ENCODE measurements at places on chromosomes 16 and 17.

GRCh38 chr17:48841395-48841831 is 10.6 kb downstream of the CALCOCO2 start:
- peak; percentile 83 for DNase-seq

DNA sequence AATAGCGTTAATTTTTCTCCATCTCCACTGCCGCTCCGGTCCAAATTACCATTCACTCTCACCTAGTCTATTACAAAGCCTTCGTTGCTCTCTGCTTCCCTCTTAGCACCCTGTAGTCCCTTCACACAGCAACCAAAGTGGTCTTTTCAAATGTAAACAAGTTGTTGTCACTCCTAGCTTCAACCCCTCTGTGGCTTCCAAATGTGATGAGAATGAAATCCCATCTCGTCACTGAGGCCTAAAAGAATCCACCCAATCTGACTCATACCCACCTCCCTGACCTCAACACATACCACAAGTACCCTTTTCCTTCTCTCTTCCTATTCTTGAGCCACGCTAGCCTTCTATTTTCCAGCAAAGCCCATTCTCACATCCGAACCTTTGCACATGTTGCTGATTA is 2.2 kb upstream of the PELP1 start:
- no peak for DNase-seq

DNA sequence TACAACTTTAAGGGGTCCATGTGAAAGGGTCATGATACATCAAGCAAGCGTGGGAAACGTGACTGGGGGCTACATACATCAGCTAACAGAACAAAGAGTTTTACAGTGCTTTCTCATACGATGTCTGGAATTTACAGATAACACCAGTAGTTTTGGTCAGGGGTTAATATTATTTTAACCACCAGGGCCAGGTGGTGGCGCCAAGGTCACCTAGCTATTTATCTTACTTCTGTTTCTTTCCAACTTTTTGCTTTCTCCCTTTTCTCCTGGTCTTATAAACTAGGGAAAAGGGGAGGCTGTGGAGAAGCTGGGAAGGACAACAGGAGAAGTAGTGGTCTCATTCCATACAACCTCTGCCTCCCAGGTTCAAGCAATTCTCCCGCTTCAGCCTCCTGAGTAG is 37.9 kb downstream of the CLEC3A start:
- DNase-seq: no peak

DNA sequence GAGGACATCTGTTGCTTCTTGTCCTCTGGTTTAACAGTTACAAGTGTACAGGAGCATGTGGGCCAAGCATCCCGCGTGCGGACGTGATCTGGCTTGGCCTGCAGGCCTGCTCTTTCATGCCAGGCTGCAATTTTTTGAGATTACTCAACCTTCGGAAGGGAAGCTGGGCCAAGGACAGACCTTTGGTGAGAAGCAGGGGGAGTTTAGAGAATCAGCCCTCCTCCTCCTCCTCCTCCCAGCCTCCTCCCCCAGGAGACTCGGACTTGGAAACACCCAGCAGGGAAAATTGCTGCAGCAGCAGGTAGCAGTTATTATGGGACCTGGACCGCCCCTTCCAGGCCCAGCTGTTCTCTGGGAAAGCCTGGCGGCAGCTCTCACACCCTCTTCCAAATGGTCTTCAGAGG is 5.1 kb upstream of the KLHL36 start:
- no peak for DNase-seq

DNA sequence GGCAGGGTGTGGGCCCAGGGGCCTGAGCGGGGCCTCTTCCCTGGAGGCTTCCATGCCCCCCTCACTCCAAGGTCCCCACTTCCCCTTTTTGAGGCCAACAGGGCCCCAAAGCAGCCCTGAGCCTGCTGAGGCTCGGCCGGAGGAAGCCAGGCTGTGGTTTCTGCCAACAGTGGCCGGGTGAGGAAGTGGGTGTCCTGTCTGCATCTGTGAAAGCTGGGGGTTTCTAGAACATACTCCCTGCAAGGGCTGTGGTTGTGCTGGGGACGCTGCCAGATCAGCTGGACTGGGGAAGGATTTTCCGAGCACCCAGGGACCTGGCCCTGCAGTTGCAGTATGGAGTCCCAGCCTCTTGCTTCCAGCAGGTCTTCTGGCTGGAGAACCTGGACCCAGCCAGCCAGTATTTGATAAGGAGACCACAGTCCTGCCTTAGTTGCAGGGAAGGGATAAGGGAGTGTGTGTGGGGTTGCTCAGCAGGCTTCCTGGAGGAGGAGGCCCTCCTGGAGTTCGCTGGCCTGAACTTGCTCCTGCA is 15.7 kb downstream of the ADCY7 start:
- peak; percentile 92 for DNase-seq

- no peak for DNase-seq
Measured at GRCh38 chr17:9140550-9141424, 119.5 kb downstream of the NTN1 start.

- no peak for DNase-seq
Measured at GRCh38 chr17:79360196-79360595, 250.7 kb downstream of the RBFOX3 start.

GRCh38 chr16:84617041-84617790 is 662 bp downstream of the COTL1 start:
- no peak for DNase-seq

- no peak for DNase-seq
Measured at GRCh38 chr16:87180069-87180468, 137.1 kb downstream of the C16orf95 start.

DNA sequence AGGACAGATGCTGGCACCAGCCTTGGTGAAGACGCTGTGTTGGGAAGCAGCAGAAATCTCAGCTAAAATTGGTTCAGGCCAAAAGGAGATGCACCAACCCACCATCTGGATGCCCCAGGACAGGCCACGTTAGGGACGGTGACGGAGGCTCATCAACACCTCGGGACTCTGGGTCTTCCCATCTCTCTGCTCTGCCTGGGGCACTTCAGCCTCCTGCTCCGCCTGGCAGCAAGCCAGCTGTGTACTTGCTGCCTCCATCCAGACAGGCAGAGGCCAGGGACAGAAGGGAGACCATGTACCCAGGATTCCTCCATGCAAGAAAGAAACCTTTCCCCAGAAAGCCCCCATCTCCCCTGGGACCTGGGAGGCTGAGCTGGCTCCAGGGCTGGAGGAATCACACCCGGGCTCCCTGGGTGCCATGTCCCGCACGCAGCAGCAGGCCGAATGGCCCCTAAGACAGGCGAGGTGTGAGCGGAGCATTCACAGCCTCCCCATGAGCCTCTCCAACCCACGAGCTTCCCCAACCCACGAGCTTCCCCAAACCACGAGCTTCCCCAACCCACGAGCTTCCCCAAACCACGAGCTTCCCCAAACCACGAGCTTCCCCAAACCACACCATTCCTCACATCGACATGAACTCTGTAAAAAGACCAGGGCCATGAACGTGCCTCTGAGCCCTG is 274.5 kb downstream of the C16orf95 start:
- DNase-seq: no peak

- DNase-seq: no peak
Measured at GRCh38 chr17:14688134-14688533, 387.3 kb downstream of the HS3ST3B1 start.

GRCh38 chr17:2701161-2701995 is 10.2 kb downstream of the CLUH start:
- no peak for DNase-seq

DNA sequence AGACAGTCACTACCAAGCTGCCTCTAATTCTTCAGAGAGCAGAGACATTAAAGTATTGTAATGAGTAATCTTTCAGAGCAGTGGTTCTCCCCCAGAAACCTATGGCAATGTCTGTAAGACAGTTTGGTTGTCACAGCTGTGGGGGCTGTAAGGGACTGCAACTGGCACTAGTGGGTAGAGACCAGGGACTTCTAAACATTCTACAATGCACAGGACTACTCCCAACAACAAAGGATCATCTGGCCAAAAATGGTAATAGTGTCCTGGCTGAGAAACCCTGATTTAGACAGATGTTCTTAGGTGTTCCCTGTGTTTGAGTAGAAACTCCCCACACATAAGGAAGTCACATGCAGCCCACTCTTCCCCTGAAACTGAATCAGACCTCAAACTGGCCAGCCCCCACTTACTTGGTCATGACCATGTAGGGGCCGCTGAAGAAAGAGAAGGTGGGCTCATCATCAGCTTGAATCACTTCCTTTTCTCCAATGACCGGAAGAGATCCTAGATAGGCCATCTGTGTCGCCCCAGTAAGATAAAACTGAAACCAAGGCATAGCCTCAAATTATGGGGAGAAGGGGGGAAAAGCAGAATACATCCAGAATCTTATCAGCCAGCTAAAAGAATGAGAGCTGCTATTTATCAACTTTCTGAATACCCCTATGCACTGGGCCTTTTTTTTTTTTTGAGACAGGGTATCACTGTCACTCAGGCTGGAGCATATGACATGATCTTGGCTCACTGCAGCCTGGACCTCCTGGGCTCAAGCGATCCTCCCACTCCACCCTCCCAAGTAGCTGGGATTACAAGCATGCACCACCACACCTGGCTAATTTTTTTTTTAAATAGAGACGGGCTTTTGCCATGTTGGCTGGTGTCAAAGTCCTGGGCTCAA is 75.8 kb downstream of the TEX14 start:
- DNase-seq: no peak

GRCh38 chr16:19696961-19697360 is 21.1 kb downstream of the KNOP1 start:
- DNase-seq: no peak

GRCh38 chr17:55215711-55216110 is 49.0 kb upstream of the HLF start:
- no peak for DNase-seq

DNA sequence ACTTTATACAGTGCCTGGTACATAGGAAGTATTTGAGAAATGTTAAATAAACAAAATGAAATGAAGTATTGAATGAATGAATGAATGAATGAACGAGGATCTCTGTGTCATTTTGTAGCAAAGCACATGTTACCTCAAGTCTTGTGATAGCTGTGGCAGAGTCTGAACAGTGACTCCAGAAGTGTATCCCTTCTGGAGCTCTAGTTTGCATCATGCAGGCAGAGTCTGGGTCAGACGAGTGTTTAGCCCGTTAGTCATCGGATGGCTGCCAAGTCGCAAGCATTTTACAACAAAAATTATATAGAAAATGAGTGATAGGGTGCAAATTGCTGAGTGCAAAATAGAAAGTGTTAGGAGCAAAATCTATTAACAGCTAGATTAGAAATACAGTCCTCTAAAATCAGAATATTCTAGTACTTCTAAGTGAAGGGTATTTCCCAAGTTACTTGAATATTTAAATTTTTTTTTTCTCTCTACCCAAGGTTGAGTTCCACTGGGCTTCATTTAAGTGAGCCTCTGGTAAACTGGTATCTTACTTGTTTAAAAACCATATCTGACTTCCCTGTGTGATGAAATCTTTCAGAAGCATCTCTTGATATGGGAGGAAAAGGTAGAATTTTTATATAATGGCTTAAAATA is 113.3 kb downstream of the FTO start:
- DNase-seq: no peak

DNA sequence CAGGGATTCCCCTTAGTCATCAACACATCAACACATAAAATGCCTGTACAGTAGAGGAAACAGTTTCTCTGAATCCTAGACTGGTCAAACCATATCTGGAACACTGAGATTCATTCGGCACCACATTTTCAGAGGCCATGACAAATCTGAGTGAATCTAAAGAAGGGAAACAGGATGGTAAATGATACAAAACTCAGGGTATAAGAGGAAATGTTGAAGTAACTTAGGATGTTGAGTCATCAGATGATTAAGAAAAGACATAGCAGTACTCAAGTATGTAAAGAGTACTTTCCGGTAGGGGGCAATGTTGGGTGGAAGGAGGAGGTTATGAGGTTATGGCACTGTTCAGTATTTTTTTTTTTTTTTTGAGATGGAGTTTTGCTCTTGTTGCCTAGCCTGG is 358.5 kb upstream of the PMFBP1 start:
- no peak for DNase-seq
